Esophagus squamous epithelium (tissue), 5 donors: ENCODE measurements at places on chromosomes 4 and X. TPM values are rescaled to one million over a fixed set of nuclear protein-coding genes. Genes with fewer than 3 reads are reported as not detected.

Gene MAGEB1
- not detected for total RNA-seq

DNA sequence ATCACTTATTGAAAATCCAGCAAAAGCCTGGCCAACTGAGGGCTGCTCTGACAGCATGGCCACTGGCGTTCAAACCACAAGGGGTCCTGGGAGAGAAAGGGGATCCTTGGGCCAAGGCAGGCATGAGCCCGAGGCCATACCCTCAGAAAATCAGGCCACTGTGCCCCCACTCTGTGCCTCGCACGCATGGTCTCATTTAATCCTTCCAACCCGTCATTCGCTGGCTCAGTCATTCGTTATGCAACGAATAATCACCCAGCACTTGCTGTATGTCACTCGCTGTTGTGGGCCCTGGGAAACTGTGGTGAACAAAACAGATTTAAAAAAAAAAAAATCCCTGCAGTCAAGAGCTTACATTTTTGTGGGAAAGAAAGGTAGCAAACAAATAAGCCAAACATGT, 112.7 kb downstream of the BCOR start:
- DNase-seq: no peak
- H3K27me3 ChIP-seq: no peaks in the 10 kb centered on the region
- H3K4me3 ChIP-seq: no peak overlapping the region
- peak overlapping the region; percentile 40 for H3K27ac ChIP-seq
- H3K4me1 ChIP-seq: peaks cover 41% of the 10 kb centered on the region

- no peaks in the 10 kb centered on the region for H3K27me3 ChIP-seq
- no peak overlapping the region for H3K4me3 ChIP-seq
Observed at GRCh38 chr4:103011378-103012025, 8.0 kb downstream of the SLC9B1 start.

DNA sequence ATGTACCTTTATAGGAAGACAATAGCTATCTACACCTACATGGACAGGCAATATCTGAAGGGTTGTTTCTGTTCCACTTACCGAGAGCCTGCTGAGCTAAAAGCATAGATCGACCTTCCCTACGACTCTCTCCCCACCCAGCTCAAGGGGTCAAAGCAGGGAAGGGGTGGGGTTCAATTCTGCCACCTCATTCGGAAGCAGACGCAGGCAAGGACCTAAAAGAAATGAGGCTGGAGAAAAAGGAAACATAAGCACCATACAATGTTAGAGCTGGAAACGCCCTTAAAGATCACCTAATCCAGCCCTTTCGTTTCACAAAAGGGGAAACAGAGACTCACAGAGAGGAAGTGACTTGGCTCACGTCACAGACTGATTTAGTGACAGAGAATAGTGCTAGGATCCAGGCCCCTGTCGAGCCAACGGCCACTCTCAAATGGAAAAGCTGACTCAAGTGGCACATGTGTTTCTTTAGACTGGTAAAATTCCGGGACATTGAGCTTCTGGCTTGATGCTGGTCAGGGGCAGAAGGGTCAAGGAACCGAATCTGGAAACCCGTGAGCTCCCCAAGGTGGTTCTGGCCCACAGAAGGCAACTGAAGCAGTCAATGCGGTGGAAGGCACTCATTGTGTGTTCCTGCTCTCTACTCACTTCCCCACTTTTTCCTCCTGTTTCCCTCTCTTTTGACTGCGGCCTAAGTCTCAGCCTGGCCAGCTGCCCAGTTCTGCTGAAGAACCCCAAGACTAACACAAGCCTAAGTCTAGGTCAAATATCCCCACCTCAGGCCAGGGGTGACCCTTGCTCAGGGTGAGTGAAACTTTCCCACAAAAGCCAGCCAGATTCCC, 7.5 kb downstream of the SEPTIN6 start:
- no peak overlapping the region for H3K4me3 ChIP-seq
- H3K36me3 ChIP-seq: no peaks in the 10 kb centered on the region
- no peak for DNase-seq
- peaks cover 8% of the 10 kb centered on the region for H3K4me1 ChIP-seq
- H3K27ac ChIP-seq: peak overlapping the region; percentile 82

DNA sequence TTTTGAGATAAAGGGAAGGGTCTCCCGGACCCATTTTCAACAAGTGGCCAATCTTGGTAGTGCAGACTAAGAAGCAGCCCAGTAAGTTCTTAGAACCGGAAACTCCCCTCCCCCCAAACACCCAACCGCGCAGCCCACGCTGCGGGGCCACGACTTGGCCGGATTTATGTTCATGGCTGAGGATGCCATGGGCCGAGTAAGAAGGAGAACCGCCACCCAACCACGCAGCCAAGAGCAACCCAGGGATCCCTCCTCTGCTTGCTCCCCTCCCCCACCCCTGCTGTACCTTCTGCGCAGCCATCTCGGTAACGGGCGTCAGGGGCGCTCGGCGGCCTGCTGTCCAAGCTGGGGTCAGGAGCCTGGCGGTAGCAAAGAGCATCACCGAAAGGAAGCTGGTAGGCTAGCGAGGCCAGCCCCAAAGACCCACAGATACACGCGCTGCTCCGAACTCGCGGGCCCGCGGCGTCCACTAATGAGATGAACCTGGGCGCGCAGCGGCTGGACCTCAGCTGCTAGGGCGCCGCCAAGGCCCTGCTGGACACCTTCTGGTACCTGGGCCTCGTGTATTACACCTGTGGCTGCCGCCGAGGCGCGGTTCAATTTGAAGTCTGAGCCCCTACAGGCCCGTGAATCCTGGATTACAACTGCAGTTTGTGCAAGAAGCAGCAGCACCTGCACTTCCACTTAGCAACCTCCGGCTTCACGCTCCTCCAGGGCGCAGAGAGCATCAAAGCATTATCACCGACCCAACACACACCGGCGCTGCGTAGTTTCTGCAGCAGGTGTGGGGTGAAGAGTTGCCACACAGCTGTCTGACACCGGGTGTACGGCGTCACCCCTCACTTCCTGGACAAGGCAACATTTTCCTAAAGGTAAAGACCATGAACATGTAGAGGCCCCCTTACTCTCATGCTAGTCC, 63.4 kb downstream of the NUDT10 start:
- peak overlapping the region; percentile 45 for H3K4me3 ChIP-seq
- H3K36me3 ChIP-seq: no peaks in the 10 kb centered on the region
- peak overlapping the region; percentile 28 for H3K27ac ChIP-seq
- H3K27me3 ChIP-seq: no peaks in the 10 kb centered on the region
